Naive thymus-derived CD4-positive, alpha-beta T cell (primary cell): ENCODE measurements at places on chromosomes 2 and 18. TPM values are rescaled to one million over a fixed set of nuclear protein-coding genes. Genes with fewer than 3 reads are reported as not detected.

DNA sequence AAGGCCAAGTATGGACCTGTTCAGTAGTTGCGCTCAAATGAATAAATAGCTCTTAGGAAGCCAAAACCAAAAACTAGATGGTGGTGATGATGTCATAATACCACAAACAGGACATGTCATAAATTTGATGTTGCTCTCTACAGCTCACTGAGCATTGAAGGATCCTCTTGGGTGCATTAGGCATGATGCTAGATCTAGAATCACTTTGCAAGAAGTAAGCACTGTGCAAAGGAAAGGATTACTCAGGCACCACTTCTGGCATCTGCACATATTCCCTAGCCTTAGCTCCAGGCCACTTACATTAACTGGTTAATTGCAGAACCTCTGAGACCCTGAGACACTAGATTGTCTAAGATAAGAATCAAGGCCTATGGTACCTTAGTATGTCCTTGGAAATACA, 58.0 kb downstream of the LRRTM1 start:
- DNase-seq: no peak

Gene HOXD1
- total RNA-seq: not detected

GRCh38 chr2:152433289-152433688, 98.3 kb downstream of the FMNL2 start:
- DNase-seq: no peak

- no peak for DNase-seq
These were observed 23.8 kb downstream of the COL5A2 start for GRCh38 chr2:189155795-189156194.

DNA sequence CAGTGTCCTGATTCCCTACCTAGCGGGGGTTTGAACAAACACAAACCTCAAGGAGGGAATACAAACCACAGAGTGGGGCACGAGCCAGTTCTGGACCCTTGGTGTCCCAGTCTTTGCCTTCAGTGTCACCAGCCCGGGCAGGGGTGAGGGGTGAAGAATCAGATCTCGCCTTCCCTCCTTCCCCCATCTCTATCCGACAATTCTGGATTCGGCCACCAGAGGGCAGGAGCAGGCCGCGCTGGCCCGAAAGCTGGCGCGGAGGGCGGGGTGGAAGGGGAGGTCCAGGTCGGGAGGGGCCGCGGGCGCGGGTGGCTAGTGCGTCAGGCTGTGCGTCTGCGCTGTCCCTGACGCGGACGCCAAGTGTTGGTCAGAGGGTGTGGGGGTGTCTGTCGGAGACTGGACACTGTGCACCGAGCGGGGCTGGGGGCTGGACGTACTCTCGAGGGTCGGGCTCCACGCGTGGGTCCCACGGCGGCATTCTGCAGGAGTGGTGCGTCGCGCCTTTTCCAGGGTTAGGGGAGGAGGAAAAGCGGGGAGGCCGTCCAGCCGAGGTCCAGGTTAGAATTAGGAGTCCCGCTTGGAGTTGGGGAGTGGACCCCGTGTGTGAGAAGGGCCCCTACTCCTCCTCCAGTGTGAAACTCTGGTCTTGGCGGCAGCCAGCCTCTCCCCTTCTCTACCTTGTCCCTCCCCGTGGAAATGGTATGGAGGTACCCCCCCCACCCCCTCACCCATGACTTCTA, 2.9 kb upstream of the CRYBA2 start:
- DNase-seq: peak; percentile 64

DNA sequence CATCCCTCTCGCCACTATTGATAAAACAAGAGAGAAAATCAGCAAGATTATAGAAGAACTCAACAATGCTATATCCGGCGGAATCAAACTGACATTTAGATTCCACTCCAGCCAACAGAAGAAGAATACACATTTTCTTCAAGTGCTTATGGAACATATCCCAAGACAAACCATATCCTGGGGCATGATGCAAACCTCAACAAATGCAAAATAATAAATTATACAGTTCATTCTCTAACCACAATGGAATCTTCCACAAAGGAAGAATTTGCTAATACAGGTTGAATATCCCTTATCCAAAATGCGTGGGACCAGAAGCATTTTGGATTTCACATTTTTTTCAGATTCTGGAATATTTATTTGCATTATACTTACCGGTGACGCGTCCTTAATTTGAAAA, 51.4 kb upstream of the YPEL5 start:
- DNase-seq: no peak

- DNase-seq: no peak
These were observed 96.9 kb downstream of the LOXHD1 start for GRCh38 chr18:46559946-46560670.

- DNase-seq: no peak
These were observed 345.1 kb downstream of the CYP26B1 start for GRCh38 chr2:71802556-71802955.

GRCh38 chr2:101768556-101769220, 71.2 kb downstream of the MAP4K4 start:
- DNase-seq: no peak

- no peak for DNase-seq
These were observed 47.7 kb downstream of the HS6ST1 start for GRCh38 chr2:128270672-128271596.

- DNase-seq: no peak
These were observed 303.5 kb downstream of the HRH4 start for GRCh38 chr18:24763765-24764513.

DNA sequence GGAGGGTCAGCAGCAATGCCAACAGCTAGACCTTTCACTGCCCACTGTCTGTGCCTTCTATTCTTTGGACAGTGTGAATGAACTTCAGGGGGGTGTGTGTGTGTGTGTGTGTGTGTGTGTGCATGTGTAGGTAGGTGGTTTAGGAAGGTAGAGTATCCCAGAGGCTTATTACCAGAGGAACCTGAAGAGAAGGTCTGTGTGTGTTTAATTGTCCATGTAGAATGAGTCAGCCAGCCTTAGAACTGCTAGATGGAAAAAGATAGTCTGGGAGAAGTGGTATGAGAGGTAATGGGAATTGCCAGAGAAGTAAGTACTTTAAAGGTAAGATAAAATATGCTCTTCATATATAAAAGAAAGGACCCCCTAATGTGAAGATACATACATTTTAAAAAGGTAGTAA, 522.2 kb downstream of the PIK3C3 start:
- no peak for DNase-seq

DNA sequence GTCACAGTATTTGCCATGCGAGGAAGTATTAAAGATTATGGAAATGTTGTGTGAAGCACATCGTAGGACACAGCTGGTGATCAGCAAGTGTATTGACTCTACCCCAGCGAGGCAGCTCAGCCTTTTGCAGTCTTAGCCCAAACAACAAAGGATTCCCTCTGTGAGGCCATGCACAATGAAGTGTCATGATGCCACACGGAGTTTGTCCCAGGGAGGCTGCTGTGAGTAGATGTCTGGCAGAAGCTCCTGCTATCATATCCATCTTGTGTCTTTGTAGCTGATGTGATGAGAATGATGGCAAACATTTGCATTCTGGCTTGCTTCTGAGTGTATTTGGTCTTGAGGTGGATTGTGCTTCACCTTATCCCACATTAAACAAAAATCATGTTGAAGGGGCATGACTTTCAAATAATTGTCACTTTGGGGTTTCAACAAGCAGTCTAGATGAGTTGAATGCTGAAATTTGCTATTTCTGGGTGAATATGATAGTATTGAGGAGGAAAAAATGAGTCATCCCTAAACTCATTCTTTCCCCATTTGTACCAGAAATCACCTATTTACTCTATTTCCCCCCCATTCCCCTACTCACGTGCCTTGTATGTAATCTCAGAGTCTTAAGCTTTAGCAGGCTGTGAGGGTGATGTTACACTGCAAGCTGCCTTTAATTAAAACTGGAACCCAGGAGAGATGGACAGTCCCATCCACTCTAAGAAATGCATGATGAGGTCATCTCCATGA, 273.5 kb downstream of the RNF144A start:
- no peak for DNase-seq

Gene ALPG
- total RNA-seq: not detected
